ENCODE measurements at places on chromosomes 1 and 21. TPM values are rescaled to one million over a fixed set of nuclear protein-coding genes. Genes with fewer than 3 reads are reported as not detected.

FCRL2 gene
- 0.20 TPM for total RNA-seq

SLFNL1 gene
- total RNA-seq, result 0.59 TPM

DNAH14 gene
- 51.4 TPM for total RNA-seq

CELA2B gene
- total RNA-seq, result not detected

HTR6 gene
- total RNA-seq, result 0.22 TPM

CFH gene
- 183 TPM for total RNA-seq

HUNK gene
- total RNA-seq, result 4.8 TPM

PGBD5 gene
- total RNA-seq, result 4.3 TPM

ARHGEF2 gene
- total RNA-seq, result 64.6 TPM

SORT1 gene
- 78.6 TPM for total RNA-seq

ANGPTL3 gene
- total RNA-seq, result not detected

OR6F1 gene
- not detected for total RNA-seq

ZFP69B gene
- total RNA-seq, result 8.6 TPM

RIPPLY3 gene
- not detected for total RNA-seq

TMOD4 gene
- total RNA-seq, result not detected

ZBTB48 gene
- 39.7 TPM for total RNA-seq

CELA3B gene
- not detected for total RNA-seq

CHIA gene
- total RNA-seq, result not detected

EXOSC10 gene
- 62.0 TPM for total RNA-seq

TCHH gene
- 0.06 TPM for total RNA-seq

TLCD4 gene
- total RNA-seq, result 29.8 TPM

SESN2 gene
- total RNA-seq, result 10.1 TPM

EXTL1 gene
- 3.0 TPM for total RNA-seq

ORC1 gene
- 2.5 TPM for total RNA-seq

GSTM5 gene
- total RNA-seq, result 39.9 TPM

OR2G6 gene
- not detected for total RNA-seq

EPHB2 gene
- 23.5 TPM for total RNA-seq

ELF3 gene
- total RNA-seq, result 0.59 TPM

SV2A gene
- total RNA-seq, result 31.3 TPM

ARID1A gene
- total RNA-seq, result 38.2 TPM

IFI44 gene
- total RNA-seq, result 40.2 TPM

RHEX gene
- total RNA-seq, result 0.59 TPM

PPM1J gene
- total RNA-seq, result 5.0 TPM
